Osteoblast (primary cell): ENCODE measurements at places on chromosomes 2 and 18. TPM values are rescaled to one million over a fixed set of nuclear protein-coding genes. Genes with fewer than 3 reads are reported as not detected.
A peak's percentile ranks its signal among the peaks of the same experiment; 100 is the strongest.

CNOT9 gene
- 47.1 and 50.3 TPM in 2 replicates for total RNA-seq

PSMA8 gene
- total RNA-seq: not detected in 2 replicates

- no peak overlapping the region for H3K4me3 ChIP-seq
- DNase-seq: no peak
- H3K27ac ChIP-seq: no peak overlapping the region
- no peaks in the 10 kb centered on the region for H3K27me3 ChIP-seq
Measured at GRCh38 chr2:16745466-16745865, 79.8 kb upstream of the CYRIA start.

- peaks cover 21% of the 10 kb centered on the region for H3K36me3 ChIP-seq
- H3K4me3 ChIP-seq: no peak overlapping the region
- no peaks in the 10 kb centered on the region for H3K27me3 ChIP-seq
- peak overlapping the region; percentile 35 for H3K27ac ChIP-seq
- peaks cover 18% of the 10 kb centered on the region for H3K4me1 ChIP-seq
- no peak for DNase-seq
Measured at GRCh38 chr2:61356261-61356957, 114.5 kb downstream of the USP34 start.

GRCh38 chr2:230881840-230882239 lies 17.1 kb downstream of the ITM2C start:
- H3K4me3 ChIP-seq: no peak overlapping the region
- H3K27me3 ChIP-seq: no peaks in the 10 kb centered on the region
- no peaks in the 10 kb centered on the region for H3K4me1 ChIP-seq
- DNase-seq: peak; percentile 17
- H3K27ac ChIP-seq: no peak overlapping the region

- H3K36me3 ChIP-seq: no peaks in the 10 kb centered on the region
- DNase-seq: peak; percentile 83
- peak overlapping the region; percentile 31 for H3K27ac ChIP-seq
Measured at GRCh38 chr18:36711813-36712444, 116.9 kb downstream of the TPGS2 start.

DNA sequence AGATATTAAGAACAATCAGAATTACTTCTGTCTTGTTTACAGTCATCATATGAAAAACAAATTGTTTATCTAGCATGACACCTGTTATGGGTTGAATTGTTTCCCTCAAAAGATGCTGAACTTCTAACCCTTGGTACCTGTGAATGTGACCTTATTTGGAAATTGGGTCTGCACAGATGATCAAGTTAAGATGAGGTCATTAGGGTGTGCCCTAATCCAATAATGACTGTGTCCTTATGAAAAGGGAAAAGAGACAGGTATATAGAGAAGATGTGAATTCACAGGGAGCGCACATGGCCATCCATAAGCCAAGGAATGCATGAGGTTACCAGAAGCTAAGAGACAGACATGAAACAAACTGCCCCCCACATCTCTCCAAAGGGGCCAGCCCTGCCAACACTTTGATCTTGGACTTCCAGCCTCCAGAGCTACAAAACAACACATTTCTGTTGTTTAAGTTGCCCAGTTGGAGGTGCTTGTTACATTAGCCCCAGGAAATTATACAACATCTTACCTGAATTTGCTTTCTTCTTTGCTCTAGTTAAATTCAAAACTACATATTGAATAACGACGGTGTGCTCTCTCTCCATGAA lies 2.3 kb upstream of the HPCAL1 start:
- DNase-seq: no peak
- H3K27ac ChIP-seq: no peak overlapping the region
- H3K27me3 ChIP-seq: no peaks in the 10 kb centered on the region
- no peaks in the 10 kb centered on the region for H3K36me3 ChIP-seq
- no peak overlapping the region for H3K4me3 ChIP-seq
- H3K4me1 ChIP-seq: peaks cover 22% of the 10 kb centered on the region

DNA sequence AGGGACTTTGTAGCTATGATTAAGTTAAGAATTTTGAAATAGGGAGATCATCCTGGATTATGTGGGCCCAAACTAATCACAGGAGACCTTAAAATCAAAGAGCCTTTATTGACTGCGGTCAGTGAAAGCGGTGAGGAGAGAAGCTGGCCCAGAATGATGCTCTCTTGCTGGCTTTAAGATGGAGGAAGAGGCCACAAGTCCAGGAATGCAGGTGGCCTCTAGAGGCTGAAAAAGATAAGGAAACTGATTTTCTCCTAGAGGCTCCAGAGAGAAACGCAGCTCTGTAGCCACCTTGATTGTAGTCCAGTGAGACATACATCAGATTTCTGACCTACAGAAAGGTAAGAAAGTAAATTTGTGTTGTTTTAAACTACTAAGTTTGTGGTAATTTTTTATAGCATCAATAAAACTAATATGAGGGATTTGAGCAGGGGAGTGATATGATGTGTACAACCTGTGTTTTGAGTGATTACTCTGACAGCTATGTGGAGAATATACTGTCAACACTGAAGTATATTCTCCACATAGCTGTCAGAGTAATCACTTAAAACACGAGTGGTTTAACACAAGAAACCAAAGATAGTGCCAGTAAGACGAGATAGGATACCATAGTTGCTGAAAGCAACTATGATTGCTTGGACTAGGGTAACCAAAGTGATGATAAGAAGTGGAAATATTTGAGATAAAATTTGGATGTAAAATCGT lies 364.4 kb upstream of the CHST9 start:
- no peaks in the 10 kb centered on the region for H3K27me3 ChIP-seq
- no peak overlapping the region for H3K4me3 ChIP-seq
- no peaks in the 10 kb centered on the region for H3K36me3 ChIP-seq
- no peak overlapping the region for H3K27ac ChIP-seq
- no peaks in the 10 kb centered on the region for H3K4me1 ChIP-seq
